Endodermal cell (in vitro differentiated cells): ENCODE measurements at places on chromosomes 12 and 14. TPM values are rescaled to one million over a fixed set of nuclear protein-coding genes. Genes with fewer than 3 reads are reported as not detected.
A peak's percentile ranks its signal among the peaks of the same experiment; 100 is the strongest.

Gene MED13L
- 94.4 and 111 TPM in 2 replicates for total RNA-seq

Gene ASIC1
- total RNA-seq, result 4.5 to 6.4 TPM (median 5.2 TPM) in 3 replicates

Gene DIABLO
- total RNA-seq, result 74.2 and 77.5 TPM in 2 replicates

Gene ZC2HC1C
- total RNA-seq, result 1.5 and 2.3 TPM in 2 replicates

GRCh38 chr14:92400579-92401444, 77.8 kb downstream of the SLC24A4 start:
- no peak for DNase-seq
- H3K36me3 ChIP-seq, result no peaks in the 10 kb centered on the region
- peaks cover 38% of the 10 kb centered on the region for H3K27me3 ChIP-seq

GRCh38 chr14:37625597-37626595, 30.5 kb downstream of the TTC6 start:
- H3K27me3 ChIP-seq, result peaks cover 36% of the 10 kb centered on the region
- no peaks in the 10 kb centered on the region for H3K4me1 ChIP-seq
- no peak for DNase-seq
- H3K27ac ChIP-seq, result no peak overlapping the region

Gene ANKS1B
- total RNA-seq, result 59.8 and 65.8 TPM in 2 replicates

GRCh38 chr12:108720757-108721514, 10.4 kb downstream of the CORO1C start:
- no peaks in the 10 kb centered on the region for H3K27me3 ChIP-seq
- H3K4me1 ChIP-seq, result no peaks in the 10 kb centered on the region
- no peak for DNase-seq
- no peak overlapping the region for H3K4me3 ChIP-seq
- no peak overlapping the region for H3K27ac ChIP-seq
- peaks cover 13% of the 10 kb centered on the region for H3K36me3 ChIP-seq

DNA sequence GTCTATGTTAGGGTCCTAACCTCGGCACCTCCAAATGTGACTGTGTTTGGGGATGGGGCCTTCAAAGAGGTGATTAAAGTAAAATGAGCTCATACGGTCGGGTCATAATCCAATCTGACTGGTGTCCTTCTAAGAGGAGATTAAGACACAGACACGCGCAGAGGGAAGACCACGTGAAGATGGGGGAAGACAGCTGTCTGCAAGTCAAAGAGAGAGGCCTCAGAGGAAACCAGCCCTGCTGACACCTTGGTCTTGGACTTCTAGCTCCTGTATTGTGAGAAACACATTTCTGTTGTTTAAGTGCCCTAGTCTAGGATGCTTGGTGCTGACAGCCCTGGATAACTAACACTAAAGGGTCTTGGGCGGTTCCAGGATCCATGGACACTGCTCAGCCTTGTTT, 109.6 kb downstream of the DICER1 start:
- H3K27ac ChIP-seq, result no peak overlapping the region
- H3K4me3 ChIP-seq, result no peak overlapping the region
- no peaks in the 10 kb centered on the region for H3K27me3 ChIP-seq
- H3K4me1 ChIP-seq, result peaks cover 5% of the 10 kb centered on the region

- DNase-seq, result no peak
- H3K4me3 ChIP-seq, result no peak overlapping the region
- no peaks in the 10 kb centered on the region for H3K4me1 ChIP-seq
- H3K27me3 ChIP-seq, result peaks cover 20% of the 10 kb centered on the region
Observed at GRCh38 chr14:64983439-64984310, 3.0 kb upstream of the FNTB start.

- no peaks in the 10 kb centered on the region for H3K27me3 ChIP-seq
- DNase-seq, result no peak
- no peak overlapping the region for H3K4me3 ChIP-seq
- H3K36me3 ChIP-seq, result no peaks in the 10 kb centered on the region
- H3K4me1 ChIP-seq, result no peaks in the 10 kb centered on the region
Observed at GRCh38 chr12:21330682-21331253, 3.9 kb downstream of the SLCO1A2 start.

DNA sequence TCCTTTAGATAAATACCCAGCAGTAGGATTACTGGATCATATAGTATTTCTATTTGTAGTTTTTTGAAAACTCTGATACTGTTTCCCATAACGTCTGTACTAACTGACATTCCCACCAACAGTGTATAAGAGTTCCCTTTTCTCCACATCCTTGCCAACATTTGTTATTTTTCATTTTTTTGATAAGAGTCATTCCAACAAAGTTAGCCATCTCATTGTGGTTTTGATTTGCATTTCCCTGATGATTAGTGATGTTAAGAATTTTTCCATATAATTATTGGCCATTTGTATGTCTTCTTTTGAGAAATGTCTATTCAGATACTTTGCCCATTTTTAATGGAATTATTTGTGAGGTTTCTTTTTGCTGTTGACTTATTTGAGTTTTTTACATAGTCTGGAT, 486.0 kb downstream of the FLRT2 start:
- no peak overlapping the region for H3K27ac ChIP-seq
- no peak overlapping the region for H3K4me3 ChIP-seq
- DNase-seq, result no peak
- H3K36me3 ChIP-seq, result no peaks in the 10 kb centered on the region

DNA sequence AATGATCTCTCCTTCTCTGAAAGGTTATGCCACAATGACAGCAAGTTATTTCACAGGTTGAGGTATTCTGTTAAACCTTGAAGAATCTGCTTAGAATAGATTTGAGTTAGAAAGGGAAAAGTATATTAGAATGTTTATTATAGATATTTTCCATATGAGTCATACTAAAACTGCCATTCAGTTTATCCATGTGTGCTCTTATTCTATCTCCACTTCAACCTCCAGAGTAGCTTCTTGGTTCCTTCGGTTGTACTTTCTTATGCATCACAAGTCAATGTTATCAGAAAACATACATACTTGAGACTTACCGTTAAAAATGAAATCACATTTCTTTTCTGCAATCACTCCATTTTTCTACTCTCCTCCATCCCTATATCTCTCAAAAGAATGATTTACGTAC, 197.7 kb downstream of the BCAT1 start:
- H3K27me3 ChIP-seq, result no peaks in the 10 kb centered on the region
- H3K4me1 ChIP-seq, result no peaks in the 10 kb centered on the region
- H3K27ac ChIP-seq, result no peak overlapping the region
- H3K36me3 ChIP-seq, result no peaks in the 10 kb centered on the region
- H3K4me3 ChIP-seq, result no peak overlapping the region

DNA sequence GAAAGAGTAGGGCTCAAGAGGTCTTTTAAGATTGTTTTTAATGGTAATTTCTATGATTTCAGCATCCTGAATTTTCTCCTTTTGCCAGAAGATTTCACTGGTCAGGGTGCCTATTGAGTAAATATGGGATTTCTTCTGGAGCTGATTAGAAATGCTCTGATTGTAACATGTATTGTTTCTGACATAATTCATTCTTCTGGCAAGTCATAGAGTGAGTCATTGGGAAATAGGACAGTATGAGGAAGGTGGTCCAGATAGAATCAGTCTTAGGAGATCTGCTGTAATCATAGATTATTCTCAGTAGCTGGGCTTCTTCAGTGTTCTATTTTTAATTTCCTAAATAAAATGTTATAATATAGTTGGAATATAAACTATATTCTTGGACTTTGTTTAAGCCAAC, 182.0 kb upstream of the NAV3 start:
- H3K4me3 ChIP-seq, result no peak overlapping the region
- no peaks in the 10 kb centered on the region for H3K27me3 ChIP-seq
- no peak overlapping the region for H3K27ac ChIP-seq
- peaks cover 3% of the 10 kb centered on the region for H3K4me1 ChIP-seq
- H3K36me3 ChIP-seq, result no peaks in the 10 kb centered on the region
- DNase-seq, result no peak

Gene RNASE7
- total RNA-seq, result not detected in 2 replicates

Gene KLRD1
- total RNA-seq, result 2.2 to 3.7 TPM (median 2.5 TPM) in 3 replicates

- no peaks in the 10 kb centered on the region for H3K4me1 ChIP-seq
- peaks cover 42% of the 10 kb centered on the region for H3K27me3 ChIP-seq
- H3K27ac ChIP-seq, result no peak overlapping the region
- no peak overlapping the region for H3K4me3 ChIP-seq
Observed at GRCh38 chr14:38280081-38280480, 24.2 kb upstream of the CLEC14A start.

DNA sequence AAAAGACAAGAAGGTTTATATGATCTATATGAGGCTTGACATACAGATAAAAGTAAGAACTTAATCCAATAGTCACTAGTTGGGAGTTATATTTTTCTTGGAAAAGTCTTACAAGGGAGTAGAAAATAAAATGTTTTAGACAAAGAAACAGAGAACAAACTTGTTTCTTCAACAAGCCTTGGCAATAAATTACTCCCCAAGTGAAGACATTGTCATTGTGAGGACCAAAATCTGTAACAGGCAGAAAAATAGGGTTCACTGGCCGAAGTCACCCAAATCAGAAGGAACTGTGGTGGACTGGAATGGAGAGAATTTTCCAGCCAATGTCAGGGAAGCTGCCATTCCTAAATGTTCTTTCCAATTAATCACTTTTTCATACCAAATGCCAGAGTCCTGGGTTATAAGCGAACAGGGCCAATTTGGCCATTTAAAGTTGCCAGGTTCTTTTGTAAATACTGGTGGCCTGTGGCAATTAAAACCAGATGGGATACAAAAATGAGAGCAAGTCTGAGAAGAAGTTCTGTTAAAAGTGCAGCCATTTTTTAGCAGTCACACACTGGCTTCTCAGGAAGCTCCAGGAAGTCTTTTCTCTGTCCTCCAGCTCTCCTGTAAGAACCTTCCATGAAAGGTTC, 117.3 kb upstream of the OVCH1 start:
- DNase-seq, result no peak
- no peak overlapping the region for H3K4me3 ChIP-seq
- H3K4me1 ChIP-seq, result peaks cover 19% of the 10 kb centered on the region

DNA sequence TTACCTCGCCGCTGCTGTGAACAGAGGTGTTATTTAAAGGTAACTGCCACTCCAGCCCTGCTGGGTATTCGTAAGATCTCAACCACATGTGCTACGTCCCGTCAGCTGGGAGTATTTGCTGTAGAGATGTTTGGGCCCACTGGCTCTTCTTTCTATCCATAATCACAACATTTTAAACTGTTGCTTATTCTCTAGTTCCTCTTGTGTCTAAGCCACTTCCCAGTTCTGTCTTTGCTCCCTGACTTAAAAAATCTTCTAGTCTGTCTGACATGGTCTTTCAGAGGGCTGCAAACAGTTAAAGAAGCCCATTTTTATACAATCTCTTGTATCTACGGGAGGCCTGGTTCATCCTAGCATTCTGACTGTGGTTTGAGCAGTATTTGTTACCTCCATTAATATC, 33.2 kb upstream of the HELB start:
- no peaks in the 10 kb centered on the region for H3K36me3 ChIP-seq
- H3K27me3 ChIP-seq, result no peaks in the 10 kb centered on the region
- H3K27ac ChIP-seq, result no peak overlapping the region

Gene COL2A1
- total RNA-seq, result 21.0 to 25.5 TPM (median 21.1 TPM) in 3 replicates

Gene KRT8
- total RNA-seq, result 1,526 and 1,663 TPM in 2 replicates

GRCh38 chr12:2645460-2645859, 149.3 kb upstream of the FKBP4 start:
- peak; percentile 29 for DNase-seq
- no peaks in the 10 kb centered on the region for H3K27me3 ChIP-seq
- H3K27ac ChIP-seq, result no peak overlapping the region
- no peaks in the 10 kb centered on the region for H3K4me1 ChIP-seq

Gene SLC5A8
- total RNA-seq, result not detected in 2 replicates

Gene SLC39A2
- 0.25 and 0.35 TPM in 2 replicates for total RNA-seq

DNA sequence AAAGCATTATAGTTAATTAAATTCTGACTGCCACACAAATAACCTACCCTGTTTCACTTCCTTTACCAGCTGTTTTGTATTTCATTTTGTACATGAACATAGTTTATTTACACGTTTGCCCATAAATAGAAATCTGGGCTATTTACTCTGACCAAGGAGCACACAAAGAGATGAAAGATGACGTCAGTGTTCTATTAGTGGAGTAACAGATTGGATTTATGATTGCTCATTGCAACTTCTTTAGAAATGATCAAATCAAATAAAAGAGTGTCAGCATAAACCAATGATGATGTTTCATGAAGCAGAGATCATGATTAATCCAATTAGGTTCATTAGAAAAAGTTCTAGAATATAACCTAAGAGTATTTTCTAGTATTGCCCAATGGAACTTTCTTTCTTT, 12.0 kb upstream of the RTL1 start:
- H3K36me3 ChIP-seq, result no peaks in the 10 kb centered on the region
- peaks cover 10% of the 10 kb centered on the region for H3K27me3 ChIP-seq
- H3K4me3 ChIP-seq, result no peak overlapping the region
- no peaks in the 10 kb centered on the region for H3K4me1 ChIP-seq
- DNase-seq, result no peak

GRCh38 chr12:42560977-42561376, 28.6 kb downstream of the PRICKLE1 start:
- no peaks in the 10 kb centered on the region for H3K4me1 ChIP-seq
- no peak overlapping the region for H3K4me3 ChIP-seq
- H3K27me3 ChIP-seq, result no peaks in the 10 kb centered on the region
- H3K36me3 ChIP-seq, result peaks cover 20% of the 10 kb centered on the region

- peaks cover 25% of the 10 kb centered on the region for H3K4me1 ChIP-seq
- peak overlapping the region; percentile 42 for H3K27ac ChIP-seq
- peak; percentile 66 for DNase-seq
- H3K4me3 ChIP-seq, result no peak overlapping the region
Observed at GRCh38 chr12:62629971-62630739, 163.5 kb downstream of the MON2 start.

Gene P2RX7
- total RNA-seq, result not detected in 3 replicates

- H3K27ac ChIP-seq, result no peak overlapping the region
- H3K4me3 ChIP-seq, result no peak overlapping the region
- peaks cover 2% of the 10 kb centered on the region for H3K36me3 ChIP-seq
- no peaks in the 10 kb centered on the region for H3K27me3 ChIP-seq
- no peak for DNase-seq
Observed at GRCh38 chr14:95445676-95446075, 70.8 kb downstream of the SYNE3 start.

GRCh38 chr14:64703395-64704142, 655 bp upstream of the PLEKHG3 start:
- peaks cover 32% of the 10 kb centered on the region for H3K4me1 ChIP-seq
- DNase-seq, result no peak
- no peaks in the 10 kb centered on the region for H3K36me3 ChIP-seq
- H3K4me3 ChIP-seq, result peak overlapping the region; percentile 89

GRCh38 chr12:111182382-111182781, 186.5 kb downstream of the PHETA1 start:
- peaks cover 8% of the 10 kb centered on the region for H3K4me1 ChIP-seq
- H3K27ac ChIP-seq, result no peak overlapping the region
- no peaks in the 10 kb centered on the region for H3K36me3 ChIP-seq
- H3K27me3 ChIP-seq, result no peaks in the 10 kb centered on the region
- H3K4me3 ChIP-seq, result no peak overlapping the region

DNA sequence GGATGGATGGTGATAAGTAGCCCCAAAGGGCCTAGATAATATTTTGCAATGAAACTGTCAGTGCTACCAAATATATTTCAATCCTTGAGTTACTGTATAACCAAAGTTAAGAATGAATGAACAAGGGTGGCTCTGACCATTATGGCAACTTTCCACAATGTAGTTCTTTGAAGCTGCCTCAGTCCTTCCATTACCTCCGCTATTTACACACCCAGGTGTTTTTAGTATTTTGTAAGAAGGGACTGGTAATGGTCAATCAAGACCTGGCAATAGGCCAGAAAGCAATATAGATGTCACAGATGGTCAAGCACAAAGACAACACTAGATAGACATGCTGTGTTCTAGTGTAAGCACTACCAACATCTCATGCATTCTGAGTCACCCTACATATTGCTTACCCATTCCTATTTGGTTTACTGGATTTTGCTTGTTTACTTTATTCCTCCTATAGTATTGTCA, 16.3 kb downstream of the DUSP16 start:
- peaks cover 10% of the 10 kb centered on the region for H3K36me3 ChIP-seq
- H3K4me1 ChIP-seq, result no peaks in the 10 kb centered on the region
- H3K27ac ChIP-seq, result no peak overlapping the region
- H3K27me3 ChIP-seq, result no peaks in the 10 kb centered on the region
- no peak overlapping the region for H3K4me3 ChIP-seq
- no peak for DNase-seq
